AG04450 (cell line): ENCODE measurements at places on chromosomes 1 and 21.

GRCh38 chr1:181711820-181712219, 228.5 kb downstream of the CACNA1E start:
- no peak for DNase-seq

DNA sequence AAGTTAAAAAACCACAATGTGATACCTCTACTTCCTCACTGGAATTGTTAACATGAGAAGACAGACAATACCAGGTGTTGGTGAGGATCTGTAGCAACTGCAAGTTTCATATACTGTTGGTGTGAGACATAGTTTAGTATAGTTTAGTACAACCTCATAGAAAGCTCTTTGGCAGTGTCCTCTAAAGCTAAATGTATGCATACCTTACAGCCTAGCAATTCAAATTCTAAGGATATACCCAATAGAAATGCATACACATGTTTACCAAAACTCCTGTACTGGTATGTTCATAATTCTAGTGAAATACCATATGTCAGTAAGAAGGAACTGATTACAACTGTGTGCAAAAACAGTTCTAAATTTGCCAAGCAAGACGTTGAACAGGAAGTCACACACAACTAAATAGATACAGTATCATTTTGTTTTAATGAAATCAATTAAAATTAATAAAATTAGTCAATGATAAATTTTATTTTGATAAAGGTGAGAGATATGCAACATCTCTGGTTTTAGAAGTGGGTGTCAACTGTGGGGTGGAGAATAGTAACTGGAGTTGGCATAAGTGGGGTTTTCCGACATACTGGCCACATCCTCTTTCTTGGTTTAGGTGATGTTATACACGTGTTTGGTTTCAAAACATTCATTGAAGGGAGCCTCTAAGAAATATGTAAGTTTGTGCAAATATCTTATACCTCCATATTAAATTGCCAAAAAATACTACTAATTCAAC, 450.7 kb downstream of the PTPRC start:
- no peak for DNase-seq

DNA sequence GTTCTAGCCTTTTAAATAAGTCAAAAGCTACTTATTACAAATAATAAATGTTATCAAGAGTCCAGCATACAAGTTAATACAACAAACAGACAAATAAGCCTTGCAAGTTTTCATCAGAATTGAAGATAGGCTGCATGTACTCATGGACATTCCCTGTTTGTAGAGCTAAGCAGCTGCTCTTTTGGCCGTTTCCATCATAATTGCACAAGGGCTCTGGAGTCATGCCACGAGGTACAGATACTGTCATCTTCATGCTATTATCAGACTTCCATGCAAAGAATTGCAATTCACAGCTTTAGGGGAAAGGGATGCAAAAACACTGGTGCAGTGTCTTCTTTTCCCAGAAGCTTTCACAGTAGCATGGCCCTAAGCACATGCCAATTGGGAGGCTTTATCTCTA, 52.8 kb upstream of the TBX15 start:
- peak; percentile 11 for DNase-seq

DNA sequence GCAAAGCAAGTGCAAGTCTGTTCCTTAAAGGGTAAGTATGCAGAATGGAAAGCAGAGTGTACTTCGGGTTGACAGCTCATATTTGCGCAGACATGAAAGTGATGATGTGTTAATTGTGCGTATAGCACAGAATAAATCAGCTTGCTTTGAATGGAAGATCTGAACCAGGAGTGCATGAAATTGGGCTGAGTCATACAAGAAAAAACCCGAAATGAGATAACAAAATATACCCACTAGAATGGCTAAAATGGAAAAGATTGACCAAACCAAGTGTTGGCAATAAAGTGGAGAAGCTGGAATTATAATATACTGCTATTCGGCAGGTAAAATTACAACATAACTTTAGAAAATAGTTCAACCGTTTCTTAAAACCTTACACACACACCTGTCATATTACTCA, 28.5 kb downstream of the CR1L start:
- DNase-seq, result no peak

DNA sequence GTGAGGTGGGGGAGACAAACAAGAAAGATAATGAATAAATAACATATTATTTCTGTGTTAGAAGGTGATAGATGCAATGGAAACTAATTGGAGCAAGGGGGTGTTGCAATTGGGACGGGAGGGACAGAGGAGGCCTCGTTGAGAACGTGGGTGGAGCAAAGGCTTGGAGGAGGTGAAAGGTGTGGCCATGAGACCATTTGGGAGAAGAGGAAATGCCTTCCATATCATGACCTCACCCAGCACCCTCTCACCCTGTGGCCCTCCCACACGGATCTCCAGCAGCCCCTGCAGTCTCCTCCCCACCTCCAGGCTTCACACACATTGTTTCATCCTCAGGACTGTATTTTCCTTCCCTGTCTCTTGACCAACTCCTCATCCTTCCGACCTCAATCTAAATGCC, 85.3 kb upstream of the ARHGAP29 start:
- no peak for DNase-seq

DNA sequence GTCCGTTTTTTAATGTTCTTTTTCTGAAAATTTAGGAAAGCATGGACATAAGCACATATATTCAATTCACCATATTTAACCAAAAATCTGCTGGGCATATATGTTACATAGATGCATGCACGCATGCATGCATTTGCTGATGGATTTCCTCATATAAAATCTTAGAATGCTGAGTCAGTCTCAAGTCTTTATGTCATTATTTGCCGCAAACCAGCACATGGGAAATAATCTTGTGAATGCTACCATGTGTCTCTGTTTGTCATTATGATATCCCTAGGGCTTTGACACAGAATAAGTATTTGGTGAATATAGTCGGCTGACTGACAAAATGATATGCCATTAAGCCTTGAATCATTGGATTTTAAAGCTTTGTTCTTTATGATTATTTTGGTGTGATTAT, 776.5 kb downstream of the KCNT2 start:
- DNase-seq, result no peak

DNA sequence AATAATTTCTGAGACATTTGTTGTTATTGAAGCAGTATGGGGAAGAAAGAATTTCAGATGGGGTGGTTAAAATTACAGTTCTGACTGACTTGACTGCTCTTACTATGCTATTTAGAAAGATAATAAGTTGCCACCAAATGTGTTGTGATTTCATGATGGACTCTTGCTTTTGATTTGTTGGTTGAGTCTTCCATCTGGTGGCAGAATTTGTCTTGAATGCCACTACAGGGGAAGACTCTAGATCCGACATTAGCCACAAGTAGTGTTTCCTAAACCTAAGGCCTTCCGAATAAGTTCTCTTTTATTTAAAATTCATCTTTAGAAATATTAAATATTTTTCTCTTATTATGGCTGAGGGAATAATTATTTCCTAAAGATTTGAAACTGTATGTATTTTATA, 190.9 kb upstream of the ADGRL4 start:
- DNase-seq, result no peak

GRCh38 chr1:69269491-69269890, 298.2 kb upstream of the LRRC7 start:
- DNase-seq, result no peak

GRCh38 chr1:55310505-55310971, 95.4 kb upstream of the USP24 start:
- DNase-seq, result peak; percentile 96

DNA sequence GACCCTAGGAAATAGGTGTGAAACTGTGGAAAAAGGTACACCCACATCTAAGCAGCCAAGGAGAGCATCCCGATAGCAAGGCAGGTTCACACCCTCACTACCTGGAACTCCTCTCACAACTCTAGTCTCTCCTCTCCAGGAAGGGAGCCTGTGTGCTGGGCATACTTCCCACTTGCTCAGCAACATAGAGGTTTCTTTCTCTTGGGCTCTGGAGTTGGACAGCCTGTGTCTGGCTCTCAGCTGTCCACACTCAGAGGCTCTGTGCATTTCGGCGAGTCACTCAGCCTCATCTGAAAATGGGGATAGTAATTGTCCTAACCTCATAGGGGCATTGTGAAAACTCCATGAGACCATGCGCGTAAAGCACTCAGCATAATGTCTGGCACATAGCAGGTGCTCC, 29.6 kb upstream of the VWA5B1 start:
- no peak for DNase-seq

DNA sequence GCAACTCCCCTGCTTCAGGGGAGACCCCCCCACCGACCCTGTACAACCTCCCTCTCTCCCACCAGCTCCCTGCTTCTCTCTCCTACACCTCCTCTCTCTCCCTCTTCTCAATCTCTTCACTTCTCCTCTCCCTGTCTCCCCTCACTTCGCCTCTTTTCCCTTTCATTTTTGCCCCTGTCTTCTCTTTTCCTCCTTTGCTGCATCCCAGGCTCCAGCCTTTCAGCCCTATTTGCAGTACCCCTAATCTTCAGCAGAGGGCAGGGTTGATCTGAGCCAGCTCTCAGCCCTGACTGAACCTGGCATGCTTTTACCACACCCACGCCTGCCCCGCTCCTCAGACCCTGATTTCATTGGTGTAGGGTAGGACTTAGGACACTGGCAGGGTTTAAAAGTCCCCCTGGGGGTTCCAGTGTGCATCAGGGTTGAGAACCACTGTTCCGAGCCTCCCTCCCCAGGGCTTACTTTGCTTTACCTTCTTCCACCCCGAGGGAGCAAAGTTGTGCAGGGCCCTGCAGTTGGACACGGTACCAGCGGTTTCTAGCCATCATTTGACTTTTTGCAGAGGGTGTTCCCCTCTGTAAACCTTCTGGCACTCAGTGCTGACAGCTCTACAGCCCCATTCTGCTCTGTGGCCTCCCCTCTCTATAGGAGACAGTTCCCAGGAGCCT, 67.3 kb upstream of the CNTN2 start:
- no peak for DNase-seq

GRCh38 chr1:176136891-176137290, 70.2 kb downstream of the COP1 start:
- no peak for DNase-seq

- no peak for DNase-seq
These were observed 10.8 kb upstream of the BCAR3 start for GRCh38 chr1:93692451-93692861.

DNA sequence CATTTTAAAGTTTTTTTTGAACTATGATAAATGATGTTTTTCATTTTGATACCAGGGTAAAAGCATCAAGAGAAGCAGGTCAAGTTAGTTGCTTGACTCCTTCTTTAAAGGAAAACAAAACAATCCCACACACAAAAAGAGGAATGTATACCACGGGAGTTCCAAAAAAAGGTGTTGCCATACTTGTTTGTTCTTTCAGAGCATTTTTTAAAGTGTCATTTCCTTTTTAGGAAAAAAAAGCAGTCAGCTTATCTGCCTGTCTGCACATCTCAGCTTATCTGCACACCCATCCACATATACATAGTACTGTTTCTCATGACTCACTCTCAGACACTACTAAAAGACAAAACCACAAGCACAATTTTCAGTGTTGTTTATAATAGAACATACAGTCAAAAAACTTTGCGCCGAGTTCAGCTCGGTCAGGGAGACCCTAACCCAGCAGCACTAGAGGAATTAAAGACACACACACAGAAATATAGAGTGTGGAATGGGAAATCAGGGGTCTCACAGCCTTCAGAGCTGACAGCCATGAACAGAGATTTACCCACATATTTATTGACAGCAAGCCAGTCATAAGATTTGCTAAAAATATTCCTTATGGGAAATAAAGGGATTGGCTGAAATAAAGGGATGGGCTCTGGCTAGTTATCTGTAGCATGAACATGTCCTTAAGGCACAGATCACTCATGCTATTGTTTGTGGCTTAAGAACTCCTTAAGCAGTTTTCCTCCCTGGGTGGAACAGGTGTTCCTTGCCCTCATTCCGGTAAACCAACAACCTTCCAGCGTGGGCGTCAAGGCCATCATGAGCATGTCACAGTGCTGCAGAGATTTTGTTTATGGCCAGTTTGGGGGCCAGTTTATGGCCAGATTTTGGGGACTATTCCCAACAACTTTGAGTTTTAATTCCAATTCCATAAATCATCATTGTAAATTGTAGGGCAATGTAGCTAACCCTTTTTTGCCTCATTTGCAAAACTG, 11.4 kb upstream of the MNDA start:
- DNase-seq, result no peak

DNA sequence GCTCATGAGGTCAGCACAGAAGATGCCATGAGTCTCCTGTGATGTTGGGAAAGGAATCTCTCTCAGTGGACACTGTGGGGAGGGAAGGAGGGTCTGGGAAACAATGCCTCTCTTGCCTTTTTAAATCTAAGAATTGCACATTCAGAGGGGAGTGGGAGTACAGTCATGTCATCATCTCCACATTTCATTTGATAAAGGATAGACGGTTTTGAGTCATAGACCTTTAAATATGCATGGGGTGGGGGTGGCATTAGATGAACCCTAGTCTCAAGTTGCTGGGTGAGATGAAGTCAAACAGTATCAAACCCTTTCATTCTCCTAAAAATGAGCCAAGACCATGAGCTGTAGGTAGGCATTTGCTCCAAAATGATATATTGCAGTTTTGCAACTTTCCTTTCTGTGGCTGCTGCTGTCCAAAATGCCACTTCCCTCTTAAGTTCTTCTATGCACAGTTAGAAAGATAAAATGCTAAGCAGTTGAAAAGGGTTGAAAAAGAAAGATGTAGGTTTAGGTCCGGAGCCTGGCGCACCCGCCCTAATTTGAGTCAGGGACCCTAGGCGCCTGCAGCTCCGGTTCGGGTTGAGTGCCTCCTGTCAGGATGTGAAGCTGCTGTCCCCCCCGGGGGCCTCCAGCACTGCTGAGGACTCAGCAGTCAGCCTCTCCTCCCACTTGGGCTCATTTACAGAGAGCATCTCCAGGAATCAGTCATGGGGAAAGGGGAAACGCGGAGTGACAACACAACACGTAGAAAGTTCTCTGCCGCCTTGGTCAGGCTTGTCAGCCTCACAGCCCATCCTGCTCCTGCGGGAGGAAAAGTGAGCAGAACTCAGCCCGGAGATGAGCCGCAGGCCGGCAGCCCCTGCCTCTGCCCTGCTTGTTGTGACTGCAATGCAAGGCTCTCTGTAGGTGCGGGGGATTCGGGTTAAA, 479.3 kb upstream of the RUNX1 start:
- no peak for DNase-seq

GRCh38 chr1:89906088-89906487, 85.3 kb downstream of the LRRC8D start:
- DNase-seq, result no peak

- DNase-seq, result no peak
These were observed 1.7 kb upstream of the HLX start for GRCh38 chr1:220877377-220878095.

DNA sequence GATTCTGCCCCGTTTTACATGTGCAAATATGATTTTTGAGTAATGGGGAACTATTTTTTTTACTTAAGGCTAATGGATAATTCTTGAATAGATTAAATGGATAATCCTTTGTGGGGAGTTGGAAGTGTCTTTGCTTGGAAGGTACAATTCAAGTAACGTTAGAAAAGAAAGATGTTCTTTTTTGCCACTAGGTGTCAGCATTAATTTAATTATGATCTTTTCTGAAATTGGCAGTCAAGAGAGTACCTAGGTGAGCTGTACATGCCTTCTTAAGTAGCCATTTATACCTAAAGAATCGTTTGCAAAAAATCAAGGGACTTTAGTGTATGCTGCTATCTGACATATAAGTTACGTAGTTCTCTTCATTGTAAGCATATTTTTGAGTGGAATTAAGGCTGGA, 2.2 kb downstream of the FBXO28 start:
- DNase-seq, result peak; percentile 21

- DNase-seq, result no peak
These were observed 32.2 kb upstream of the LRRC7 start for GRCh38 chr1:69535490-69535889.
